ENCODE measurements at places on chromosomes 12 and 14.

- DNase-seq, result no peak
Observed at GRCh38 chr12:107436376-107436775, 249.2 kb upstream of the PWP1 start.

- DNase-seq, result peak; percentile 67
Observed at GRCh38 chr12:112198120-112198733, 72.9 kb downstream of the TRAFD1 start.

DNA sequence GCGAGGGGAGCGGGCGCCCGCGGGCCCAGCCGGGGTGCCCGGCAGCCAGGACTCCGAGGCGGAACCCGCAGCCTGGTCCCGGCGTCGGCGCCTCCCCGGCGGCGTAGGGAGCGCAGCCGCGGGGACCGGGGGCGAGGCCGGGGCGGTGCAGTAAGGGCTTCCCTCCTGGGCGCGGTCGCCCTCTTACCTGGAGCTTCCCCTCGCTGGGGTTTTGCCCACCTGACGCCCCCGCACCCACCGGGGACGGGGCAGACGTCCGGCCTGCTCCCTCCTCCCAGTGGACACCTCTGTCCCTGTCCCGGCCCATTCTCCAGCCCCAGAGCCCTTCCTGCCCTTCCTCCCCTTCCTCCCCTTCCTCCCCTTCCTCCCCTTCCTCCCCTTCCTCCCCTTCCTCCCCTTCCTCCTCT, 413 bp upstream of the TUBA1C start:
- no peak for DNase-seq

- no peak for DNase-seq
Observed at GRCh38 chr12:52038447-52038846, 12.8 kb upstream of the NR4A1 start.

GRCh38 chr12:47391566-47391965, 311.8 kb upstream of the AMIGO2 start:
- no peak for DNase-seq

DNA sequence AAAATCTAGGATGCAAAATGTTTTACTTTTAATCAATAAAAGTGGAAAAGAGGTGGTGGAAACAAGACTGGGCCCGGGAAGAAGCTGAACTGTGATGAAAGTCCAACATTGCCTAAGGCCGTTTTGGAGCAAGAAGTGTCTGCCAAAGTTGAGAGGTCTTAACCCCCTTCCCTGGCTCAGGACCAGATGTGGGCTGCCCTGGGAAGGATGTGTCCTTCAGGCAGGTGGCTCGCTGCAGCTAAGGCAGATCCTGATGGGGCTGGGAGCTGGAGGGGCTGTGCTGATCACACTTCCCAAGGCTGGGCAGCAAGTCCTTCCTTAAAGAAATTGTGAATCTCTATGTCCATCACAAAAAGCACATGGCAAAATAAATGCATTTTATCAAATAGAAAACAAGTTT, 581.6 kb downstream of the GALC start:
- no peak for DNase-seq

DNA sequence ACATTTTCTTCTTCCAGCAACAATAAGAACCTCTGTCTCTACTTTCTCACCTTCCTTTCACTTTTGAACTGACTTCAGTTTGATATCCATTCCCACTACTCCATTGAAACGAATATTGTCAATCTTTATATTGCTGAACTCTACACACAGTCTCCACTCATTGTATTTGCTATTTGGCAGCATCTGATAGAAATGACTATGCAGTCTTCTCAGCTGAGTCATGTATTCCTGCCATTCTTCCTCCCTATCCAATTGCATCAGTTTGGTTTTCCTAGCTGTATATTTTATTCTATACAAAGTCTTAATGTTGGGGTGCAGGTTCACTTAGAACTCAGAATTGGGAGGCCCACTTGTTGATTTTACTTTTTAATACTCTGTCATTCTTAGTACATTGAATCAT, 107.5 kb upstream of the CPNE8 start:
- no peak for DNase-seq

DNA sequence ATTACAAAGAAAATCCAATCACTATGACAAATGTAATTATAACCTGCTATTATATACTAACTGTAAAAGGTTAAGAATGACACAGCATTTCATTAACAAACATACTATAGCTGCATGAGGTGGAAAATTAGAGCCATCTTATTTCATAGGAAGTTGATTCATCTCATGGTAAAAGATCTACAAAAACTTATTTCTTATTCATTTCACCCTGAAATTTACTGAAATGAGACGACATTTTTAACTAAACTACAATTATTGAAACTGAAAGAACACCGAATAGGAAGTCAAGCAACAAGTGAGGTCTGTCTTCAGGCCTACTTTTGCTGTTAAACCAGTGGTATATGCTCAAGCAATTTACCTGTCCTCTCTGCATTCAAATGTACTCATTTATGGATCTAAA, 87.2 kb downstream of the CEP83 start:
- no peak for DNase-seq

- no peak for DNase-seq
Observed at GRCh38 chr14:104743461-104744380, 9.2 kb upstream of the SIVA1 start.

DNA sequence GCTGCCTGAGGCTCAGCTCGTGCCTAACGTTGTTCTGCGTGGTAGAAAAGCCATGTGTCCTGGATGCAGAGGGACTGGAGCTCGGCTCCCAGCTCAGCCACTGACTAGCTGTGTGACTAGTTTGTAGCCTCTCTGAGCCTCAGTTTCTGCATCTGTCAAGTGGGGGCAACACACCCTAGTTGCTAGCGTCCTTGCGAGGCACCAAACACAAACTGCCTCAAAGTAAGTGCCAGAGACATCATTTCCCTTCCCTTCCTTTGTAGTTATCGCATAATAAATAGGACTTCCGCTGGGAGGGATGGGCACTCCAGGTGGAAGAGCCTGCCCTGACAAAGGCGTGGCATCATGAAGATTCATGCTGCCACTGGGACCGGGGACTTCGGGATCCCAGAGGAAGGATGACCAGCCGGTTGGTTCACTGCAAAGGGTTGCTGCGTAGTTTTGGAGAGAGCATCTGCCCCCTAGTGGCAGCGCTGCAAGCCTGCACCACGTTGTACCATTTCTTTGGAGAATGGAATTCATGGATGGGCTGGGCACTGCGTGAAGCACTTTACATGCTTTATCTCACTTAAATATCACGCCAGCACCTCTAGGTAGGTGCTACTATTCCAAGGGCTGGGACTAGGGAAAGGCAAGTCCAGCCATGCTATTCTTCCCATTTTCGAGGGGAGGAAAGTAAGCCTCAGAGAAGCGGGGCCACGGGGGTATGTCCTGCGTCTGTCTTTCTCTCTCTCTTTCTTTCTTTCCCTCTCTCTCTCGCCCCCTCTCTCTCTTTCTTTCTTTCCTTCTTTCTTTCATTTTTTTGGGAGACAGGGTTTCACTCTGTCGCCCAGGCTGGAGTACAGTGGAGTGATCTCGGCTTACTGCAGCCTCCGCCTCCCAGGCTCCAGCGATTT, 4.6 kb downstream of the CCDC197 start:
- peak; percentile 10 for DNase-seq

DNA sequence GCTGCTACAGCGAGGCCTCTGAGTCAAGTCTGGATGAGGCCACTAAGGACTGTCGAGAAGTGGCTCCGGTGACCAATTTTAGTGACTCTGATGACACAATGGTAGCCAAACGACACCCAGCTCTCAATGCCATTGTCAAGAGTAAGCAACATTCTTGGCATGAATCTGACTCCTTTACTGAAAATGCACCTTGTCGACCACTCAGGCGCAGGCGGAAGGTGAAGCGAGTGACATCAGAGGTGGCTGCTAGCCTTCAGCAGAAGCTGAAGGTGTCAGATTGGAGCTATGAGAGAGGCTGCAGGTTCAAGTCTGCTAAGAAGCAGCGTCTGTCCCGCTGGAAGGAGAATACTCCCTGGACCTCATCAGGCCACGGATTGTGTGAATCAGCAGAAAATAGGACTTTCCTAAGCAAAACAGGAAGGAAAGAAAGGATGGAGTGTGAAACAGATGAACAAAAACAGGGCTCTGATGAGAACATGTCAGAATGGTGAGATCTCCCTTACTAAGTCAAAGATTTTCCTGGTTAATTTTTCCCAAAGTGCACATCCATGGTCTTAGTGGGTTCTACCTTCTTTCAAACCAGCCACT, 2.9 kb downstream of the GPATCH2L start:
- DNase-seq, result no peak

GRCh38 chr12:123233505-123234308, 471 bp downstream of the MTRFR start:
- no peak for DNase-seq

GRCh38 chr12:98786653-98787052, 141.6 kb downstream of the APAF1 start:
- DNase-seq, result no peak

GRCh38 chr12:124940143-124940392, 25.6 kb upstream of the UBC start:
- DNase-seq, result no peak

DNA sequence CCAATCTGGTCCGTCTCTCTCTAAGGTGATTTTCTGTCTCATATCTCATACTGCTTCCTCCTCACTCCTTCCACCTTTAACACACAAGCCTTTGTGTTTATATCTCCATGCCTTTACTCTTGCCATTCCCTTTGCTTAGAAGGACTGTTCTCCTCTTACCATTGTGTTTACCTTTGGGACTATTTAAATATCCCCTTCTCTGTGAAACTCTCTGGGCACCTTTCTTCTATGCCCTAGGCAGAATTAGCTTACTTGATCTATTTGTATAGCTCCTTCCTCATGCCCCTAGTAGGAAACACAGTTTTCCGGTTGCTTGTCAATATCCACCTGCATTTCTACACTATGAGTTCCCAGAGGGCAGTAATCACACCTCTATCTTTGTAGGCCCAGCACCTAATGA, 3.9 kb upstream of the AMHR2 start:
- no peak for DNase-seq

DNA sequence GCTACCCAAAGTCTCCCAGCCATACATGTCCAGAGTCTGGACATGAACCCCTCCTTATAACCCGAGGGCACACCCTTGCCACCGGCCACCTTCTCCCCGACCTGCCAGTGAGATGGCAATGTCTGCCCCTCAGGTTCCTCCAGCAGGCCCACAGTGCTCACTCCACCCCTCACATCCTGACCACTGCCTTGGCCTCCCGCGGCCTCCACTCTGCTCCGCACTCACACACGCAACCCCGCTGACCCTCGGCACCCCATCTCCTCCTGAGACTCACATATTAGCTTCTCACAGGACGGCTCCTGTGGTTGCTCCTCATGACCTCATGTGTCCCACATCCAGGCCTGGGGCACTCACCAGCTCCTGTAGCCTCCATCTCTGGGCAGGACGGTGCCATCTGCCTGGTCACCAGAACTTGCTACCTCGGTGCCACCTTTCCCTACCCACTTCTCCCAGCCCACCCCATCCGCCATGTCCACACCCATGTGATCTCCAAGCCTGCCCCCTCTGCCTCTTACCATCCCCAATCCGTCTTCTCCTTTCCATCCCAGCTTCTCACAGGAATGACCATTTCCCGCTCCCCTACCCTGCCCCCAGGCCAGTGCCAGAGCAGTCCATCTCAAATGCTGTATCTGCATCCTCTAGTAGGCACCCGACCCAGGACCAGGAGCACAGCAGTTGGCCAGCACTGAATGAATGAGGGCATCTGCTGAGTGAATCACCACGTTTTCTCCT, 198.6 kb upstream of the DIO3 start:
- no peak for DNase-seq

- DNase-seq, result no peak
Observed at GRCh38 chr12:84218406-84218805, 694.2 kb downstream of the SLC6A15 start.

DNA sequence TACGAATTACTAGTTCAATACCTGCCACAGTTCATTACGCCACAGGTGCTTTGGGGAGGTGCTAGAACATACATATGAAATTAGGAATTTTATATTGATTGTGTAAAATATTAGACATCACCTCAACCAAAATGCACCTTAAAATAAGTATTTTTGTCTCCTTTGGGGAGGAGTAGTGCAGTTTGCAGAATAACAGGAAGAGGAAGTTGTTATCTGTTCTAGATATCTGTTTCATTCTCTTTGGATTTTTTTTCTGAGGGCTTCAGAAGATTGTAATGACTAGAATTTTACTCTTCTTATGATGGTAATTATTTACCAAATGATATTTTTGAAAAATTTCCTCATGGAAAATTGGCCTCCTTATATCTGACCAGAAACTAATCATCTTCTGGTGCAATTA, 9.9 kb upstream of the GYS2 start:
- DNase-seq, result no peak

DNA sequence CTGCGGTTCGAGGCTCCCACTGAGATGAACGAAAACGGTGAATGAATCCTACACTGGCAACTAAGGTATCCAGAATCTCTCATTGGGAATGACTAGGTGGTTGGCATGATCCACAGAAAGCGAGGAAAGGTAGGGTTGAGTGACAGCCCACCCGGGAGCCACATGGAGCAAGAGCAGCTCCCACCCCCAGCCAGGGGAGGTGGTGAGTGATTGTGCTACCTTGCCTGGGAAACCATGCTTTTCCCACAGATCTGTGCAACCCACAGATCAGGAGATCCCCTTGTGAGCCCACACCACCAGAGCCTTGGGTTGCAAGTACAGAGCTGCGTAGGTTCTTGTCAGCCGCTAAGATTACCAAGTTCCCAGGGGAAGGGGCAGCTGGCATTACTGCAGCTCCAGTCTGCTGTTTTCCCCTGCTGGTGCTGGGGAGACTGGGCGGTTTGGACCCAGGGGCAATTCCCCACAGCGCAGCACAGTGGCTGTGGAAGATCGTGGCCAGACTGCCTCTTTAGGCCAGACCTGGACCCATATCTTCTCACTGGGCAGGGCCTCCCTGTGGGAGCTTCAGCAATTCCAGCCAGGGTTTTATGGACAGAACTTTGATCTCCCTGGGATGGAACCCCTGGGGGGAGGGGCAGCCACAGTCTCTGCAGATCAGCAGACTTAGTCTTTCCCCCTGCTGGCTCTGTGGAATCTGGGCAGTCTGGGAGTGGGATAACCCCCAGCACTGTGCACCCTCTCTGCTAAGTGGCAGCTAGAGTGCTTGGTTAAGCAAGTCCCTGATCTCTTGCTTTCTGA, 44.6 kb upstream of the PPP4R3A start:
- no peak for DNase-seq

- DNase-seq, result peak; percentile 74
Observed at GRCh38 chr12:6827437-6827911, 733 bp upstream of the P3H3 start.

GRCh38 chr12:14289601-14290000, 75.9 kb upstream of the ATF7IP start:
- DNase-seq, result no peak

DNA sequence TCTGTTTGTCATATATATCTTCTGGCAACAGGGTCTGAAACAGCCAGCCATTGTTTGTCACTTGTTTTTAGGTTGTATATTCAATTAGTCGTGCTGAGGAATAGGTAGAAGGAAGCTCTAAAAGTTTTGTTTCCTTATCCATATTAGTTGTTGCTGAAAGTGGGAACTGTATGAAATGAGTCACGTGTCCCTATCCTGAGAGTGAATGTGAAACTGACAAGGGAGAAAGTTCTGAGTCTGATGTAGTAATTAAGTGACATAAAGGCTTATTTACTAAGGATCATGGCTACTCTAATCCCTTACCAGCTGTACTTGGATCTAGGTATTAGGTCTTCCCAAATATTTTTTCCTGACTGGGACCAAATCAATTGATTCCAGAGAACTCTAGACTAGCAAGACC, 16.4 kb downstream of the FAM234B start:
- no peak for DNase-seq

- no peak for DNase-seq
Observed at GRCh38 chr14:61438497-61438859, 117.1 kb downstream of the PRKCH start.

- DNase-seq, result no peak
Observed at GRCh38 chr14:104923640-104924420, 849 bp upstream of the PLD4 start.

GRCh38 chr14:93049867-93050331, 65.8 kb downstream of the ITPK1 start:
- no peak for DNase-seq

- DNase-seq, result no peak
Observed at GRCh38 chr14:66746316-66747006, 238.5 kb downstream of the GPHN start.
